ENCODE measurements at places on chromosomes 3 and 15.

- no peak for DNase-seq
These were observed 428.8 kb upstream of the C2CD4B start for GRCh38 chr15:62593681-62594399.

DNA sequence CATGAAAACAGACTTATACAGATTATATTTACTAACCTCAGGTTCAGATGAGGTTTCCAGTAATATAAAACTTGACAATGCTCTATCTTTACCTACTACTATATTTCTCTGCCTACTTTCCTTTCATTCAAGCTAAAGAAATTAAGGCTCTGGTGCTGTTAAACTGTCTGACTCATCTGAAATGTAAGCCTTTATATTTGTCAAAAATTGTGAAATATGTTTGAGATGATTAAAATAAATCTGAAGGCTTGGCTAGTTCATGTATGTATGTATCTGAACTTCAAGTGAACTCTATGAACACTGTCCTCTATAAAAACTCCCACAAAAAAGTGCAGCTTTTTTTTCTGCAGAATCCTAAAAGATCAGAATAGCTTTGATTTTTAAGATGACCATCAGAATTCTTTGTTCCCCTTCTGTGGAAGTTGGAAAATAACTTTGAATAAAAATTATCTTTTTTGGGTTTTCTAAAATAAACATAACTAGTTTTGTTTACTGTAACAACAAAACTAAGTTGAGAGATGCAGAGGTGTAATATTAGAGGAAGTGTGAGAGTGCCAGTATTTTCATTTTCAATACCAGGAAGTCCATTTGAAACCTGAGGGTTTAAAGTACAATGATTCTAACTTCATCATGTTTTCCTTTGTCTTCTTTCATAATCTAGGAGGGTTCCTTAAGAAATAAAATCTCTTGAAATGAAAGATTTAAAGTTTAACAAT, 42.2 kb downstream of the ILDR1 start:
- no peak for DNase-seq

DNA sequence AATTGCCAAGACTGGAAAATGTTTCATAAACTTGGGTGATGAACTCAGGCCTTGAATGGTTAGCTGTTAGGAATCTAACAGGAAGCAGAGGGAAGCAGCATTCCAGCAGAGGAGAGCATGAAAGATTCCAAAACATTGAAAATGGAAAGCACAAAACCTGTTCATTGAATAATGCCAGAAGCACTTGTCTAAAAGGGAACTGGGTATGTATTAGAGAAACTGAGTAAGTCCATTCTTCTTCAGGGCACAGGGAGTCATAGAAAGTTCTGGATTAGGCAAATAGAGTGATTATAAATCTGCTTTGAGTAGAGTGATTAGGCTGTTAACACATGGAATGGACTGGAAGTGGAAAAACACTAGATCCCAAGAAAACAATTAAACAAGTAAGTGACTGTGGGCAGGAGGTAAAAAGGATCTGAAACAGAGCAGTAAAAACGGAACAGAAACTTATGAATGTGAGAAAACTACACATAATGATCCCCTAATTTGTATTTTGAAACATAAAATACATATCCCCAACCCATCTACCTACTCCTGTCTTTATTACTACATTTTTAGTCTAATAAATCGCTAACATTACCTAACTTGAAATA, 343.4 kb downstream of the TBC1D5 start:
- no peak for DNase-seq

DNA sequence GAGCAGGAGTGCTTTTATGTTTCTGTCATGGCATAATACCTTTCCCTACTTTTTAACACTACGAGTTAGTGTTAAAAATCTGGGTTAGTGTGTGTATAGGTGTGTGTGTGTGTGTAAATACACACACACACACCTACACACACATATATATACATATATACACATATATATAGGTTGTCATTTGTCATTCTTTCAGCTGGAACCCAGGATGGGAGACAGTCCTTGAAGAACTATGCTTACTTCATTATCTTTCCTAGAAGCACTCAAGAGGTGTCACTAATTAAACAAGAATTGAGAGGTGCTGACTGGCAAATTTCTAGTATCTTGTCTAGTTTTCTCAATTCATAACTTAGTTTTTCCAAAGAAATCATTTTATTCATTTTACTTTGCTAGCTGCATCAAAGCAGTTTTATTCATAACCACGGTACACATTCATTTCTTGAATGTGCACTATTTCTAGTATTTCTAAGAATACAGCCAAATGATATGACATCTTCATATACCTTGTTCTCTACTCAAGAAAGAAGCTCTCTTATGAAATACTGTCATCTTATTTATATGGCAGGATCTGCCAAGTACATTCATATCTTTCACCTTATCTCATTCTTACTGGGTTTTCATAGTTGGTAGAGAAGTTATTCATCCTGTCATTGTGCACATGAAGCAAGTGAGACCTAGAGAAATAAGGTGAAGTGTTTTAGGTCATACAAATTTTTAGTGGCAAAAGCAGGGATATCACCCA, 46.6 kb downstream of the ISL2 start:
- DNase-seq, result no peak

GRCh38 chr3:57982561-57983243, 25.5 kb upstream of the FLNB start:
- no peak for DNase-seq

DNA sequence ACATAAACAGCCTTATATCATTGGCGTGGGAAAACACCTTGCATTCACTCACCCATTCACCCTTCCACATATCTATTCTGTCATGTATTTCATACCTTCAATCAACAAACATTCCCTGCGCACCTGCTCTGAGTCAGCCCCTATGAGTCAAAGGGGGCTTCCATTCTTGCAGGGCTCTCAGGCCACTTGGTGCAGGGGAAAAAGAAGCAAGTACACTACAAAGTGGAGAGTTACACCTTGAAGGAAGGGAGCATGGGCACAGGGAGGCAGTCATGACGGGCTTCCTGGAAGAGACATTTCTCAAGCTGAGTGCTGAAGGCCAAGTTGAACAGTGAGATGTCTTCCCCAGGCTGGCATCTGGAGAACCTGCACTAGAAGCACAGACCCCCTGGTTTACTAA, 4.6 kb upstream of the AMOTL2 start:
- DNase-seq, result no peak

DNA sequence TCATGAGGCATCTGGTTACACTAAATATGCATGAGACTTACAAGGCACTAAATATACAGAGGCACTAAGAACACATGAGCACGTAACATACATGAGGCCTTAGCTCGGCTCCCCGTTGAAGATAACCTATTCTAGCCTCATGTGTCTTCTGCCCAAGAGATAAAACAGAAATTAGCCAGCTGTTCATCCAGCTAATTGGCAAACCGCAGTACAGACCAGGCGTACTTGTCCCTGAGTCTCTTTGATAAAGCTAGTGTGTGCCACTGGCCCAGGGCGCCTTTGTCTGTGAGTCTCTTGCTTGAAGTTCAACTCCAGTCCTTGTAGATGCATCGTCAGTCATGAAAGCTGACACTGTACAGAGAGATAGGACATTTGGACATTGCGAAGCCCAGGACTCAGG, 121.9 kb upstream of the SPATA12 start:
- no peak for DNase-seq

- no peak for DNase-seq
These were observed 69.6 kb downstream of the ERC2 start for GRCh38 chr3:56398659-56399058.

DNA sequence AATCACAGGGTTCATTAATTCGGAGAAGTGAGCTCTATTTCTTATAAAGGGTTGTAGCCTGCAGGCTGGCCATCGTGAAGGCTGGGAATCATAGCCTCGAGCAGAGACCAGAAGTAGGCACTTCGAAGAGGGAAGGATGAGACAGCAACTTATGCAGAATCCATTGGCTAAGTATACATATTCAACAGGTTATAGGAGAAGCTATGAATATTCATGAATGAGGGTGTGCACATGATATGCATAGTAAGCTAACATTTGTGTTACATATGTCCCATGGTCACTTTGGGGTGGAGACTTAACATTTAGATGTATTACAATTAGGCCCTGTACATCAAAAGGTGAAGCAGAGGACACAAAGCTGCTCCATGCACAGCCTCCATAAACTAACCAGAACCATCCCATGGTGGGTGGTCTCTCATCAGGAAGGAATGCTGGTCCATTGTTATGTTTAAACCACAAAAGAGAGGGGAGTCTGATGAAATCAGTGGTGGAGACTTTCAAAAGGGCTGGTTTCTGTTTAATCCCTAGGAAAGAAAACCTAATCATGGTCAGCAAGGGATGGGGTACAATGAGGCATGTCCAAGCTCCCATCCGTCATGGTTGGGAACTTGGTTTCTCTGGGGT, 80.8 kb upstream of the FHIT start:
- DNase-seq, result no peak

GRCh38 chr3:146834917-146835316, 229.8 kb upstream of the PLSCR5 start:
- DNase-seq, result no peak

- DNase-seq, result no peak
These were observed at the start of gene FGD5 for GRCh38 chr3:14818804-14819500. TSS of gene FGD5 (plus strand) at chr3:14818962. CDS start at chr3:14819072, 110 bp downstream.

DNA sequence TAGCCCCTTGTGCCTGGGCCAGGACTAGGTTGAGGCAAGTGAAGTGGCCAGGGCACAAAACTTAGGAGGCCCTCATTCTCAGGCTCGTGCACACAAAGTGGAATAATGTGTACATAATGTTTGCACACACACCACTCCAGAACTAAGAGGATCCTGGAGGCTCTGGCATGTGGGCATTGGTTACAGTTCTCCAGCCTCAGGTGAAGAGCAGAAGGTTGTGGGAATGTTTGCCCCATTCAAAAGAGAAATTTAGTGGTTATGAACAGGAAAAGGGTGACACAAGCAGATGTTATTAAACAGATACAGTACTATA, 31.3 kb downstream of the ASB7 start:
- no peak for DNase-seq

GRCh38 chr15:80006946-80007345, 36.0 kb upstream of the BCL2A1 start:
- DNase-seq, result no peak

DNA sequence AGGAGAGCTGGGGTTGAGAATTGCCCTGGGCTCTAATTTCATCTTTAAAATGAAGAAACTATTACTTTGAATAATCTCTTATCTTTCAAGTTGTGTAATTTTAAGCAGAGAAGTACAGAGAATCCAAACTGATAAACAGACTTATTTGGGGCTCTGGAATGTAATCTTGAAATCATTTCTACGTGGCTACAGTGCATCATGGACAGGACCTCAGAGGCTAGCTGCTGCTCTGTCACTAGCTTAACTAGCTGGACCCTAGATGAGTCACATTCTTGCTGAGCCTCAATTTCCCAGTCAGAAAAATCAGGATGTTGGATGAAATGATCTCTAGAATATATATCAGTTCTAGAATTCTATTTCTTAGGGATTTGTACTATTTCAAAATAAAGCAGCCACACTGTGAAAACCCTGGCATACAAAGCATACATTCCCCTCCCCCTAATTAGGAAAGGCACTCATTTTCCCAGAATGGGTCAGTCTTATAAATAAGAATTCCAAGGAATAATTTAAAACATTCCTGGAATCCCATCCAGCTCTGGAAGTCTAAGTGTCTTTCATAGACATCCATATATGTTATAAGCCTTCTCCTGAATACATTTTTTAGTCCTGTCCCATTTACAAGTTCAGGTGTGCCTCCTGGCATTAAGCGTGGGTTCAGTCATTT, 47.2 kb downstream of the RASGRP1 start:
- no peak for DNase-seq

DNA sequence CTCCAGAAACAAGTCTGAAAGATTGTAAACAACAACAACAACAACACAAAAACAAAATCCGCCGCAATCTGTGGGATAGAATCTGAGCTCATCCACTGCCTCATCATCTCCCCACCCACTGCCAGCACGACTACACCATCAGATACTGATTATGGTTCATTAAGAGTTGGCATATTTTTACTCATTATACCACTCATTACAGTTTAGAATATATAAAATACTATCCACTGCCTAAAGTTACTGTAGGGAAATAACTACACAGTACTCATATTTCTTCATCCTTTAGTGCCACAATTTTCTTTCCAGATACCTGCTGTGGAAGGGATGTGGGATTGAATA, 152.5 kb upstream of the PEX5L start:
- no peak for DNase-seq

DNA sequence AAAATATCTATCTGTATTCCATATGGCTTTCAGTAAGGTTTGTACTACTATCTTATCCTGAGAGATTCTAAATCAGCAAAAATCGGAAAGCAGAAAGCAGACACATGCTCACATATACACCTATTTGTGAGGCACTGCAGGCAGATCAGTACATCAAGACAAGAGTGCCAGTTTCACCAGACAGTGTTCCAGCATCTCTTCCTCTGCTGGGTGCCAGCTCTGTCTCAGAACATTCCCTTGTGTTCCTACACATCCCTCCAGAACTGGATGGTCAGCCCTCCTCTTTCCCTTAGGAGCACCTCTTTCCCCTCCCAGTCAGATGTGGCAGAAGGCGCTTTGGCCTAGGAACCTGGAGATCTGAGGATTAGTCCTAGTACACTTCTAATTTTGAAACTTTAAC, 121.3 kb upstream of the IL12A start:
- no peak for DNase-seq

GRCh38 chr15:76398317-76399104, 61.9 kb downstream of the ISL2 start:
- peak; percentile 7 for DNase-seq

DNA sequence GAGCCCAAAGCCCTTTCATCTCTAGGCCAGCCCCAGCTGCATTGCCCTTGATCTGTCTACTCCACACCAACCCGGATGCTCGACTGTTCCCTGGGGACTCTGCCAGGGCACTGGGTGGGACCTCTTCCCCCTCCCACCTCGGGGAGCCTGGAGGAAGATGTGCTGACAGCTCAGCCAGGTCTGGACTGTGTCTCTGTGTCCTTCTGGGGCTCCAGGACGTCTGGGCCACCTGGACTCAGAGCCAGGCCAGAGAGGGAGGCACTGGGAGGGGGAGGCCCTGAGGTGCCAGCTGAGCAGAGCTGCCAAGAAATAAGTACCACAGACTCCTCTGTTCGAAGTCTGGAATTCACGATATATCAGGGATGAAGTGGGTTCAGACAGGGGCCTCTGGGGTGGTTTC, 5.8 kb upstream of the HCN4 start:
- DNase-seq, result no peak

All from NCI-H1930 (cell line).